ENCODE measurements at places on chromosomes 13 and 19.
A peak's percentile ranks its signal among the peaks of the same experiment; 100 is the strongest.

DNA sequence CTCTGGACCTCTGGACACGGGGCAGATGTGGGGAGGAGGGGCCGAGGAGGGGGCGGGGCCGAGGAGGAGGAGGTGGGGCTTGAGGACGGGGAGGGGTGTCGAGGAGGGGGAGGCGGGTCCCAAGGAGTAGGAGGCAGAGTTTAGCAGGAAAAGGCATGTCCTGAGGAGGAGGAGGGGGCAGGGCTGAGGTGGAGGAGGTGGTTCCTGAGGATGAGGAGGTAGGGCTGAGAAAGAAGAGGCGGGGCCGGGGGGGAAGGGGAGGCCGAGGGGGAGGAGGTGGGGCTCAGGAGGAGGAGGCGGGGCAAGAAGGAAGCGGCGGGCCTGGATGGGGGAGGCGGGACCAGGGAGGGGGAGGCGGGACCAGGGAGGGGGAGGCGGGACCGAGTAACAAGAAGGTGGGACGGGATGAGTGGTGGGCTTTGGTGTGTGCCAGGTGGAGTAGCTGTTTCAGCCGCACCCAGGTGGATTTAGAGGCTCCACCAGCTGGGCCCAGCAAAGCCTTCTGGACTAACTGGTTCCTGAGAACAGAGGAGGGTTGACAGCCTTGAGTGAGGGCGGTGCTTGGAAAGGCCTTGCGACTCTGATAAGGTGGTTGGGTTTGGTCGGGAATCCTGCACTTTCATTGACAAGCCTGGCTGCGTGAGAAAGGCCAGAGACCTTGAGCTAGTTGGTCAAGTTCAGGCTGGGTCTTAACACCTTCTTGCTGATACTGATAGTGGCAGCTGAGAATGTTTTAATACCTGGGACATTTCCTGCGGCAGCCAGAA is 7.7 kb downstream of the TECR start:
- peak; percentile 39 for DNase-seq

- no peak for DNase-seq
Measured at GRCh38 chr19:49543032-49543431, 15.2 kb downstream of the RCN3 start.

DNA sequence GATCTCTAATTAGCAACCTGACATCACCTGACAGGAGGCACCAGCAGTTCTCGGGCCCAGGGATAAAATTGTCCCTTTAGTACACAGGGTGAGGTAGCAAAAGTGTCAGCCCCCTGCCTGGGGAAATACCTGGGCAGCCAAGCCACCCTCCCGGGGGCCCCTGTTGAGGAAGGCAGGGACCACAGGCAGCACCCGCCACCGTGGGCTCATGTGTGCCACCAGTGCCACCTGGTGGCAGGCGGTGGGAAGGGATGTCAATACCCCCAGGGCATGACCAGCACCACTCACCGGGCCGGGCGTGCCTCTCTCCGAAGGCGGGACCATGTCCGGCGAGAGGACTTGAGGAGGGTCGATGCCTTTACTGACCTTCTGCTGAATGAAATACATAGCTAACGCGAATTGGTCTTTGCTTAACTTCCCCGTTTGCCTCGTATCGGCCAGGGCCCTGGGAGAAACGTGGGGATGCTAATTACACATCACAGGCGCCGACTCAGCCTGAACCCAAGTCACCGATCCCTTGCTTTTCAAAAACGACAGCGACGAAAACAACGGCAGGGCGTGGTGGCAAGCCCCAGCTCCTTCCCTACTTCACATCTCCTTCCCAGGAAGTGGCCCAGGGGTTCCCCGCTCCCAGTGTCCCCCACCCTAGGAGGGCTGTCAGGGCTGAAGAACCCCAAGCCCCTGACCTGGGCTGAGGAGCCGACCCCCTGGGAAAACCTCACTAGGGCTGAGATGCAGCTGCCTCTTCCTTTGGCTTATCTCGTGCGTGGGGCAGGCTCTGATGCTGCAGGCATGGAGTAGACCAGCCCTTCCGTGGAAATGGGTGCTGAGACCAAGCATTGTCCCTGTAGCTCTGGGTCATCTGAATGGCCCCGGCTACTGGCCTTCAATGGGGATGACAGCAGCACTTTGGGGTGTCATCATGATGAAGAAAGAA is 53.8 kb downstream of the EPS15L1 start:
- no peak for DNase-seq

DNA sequence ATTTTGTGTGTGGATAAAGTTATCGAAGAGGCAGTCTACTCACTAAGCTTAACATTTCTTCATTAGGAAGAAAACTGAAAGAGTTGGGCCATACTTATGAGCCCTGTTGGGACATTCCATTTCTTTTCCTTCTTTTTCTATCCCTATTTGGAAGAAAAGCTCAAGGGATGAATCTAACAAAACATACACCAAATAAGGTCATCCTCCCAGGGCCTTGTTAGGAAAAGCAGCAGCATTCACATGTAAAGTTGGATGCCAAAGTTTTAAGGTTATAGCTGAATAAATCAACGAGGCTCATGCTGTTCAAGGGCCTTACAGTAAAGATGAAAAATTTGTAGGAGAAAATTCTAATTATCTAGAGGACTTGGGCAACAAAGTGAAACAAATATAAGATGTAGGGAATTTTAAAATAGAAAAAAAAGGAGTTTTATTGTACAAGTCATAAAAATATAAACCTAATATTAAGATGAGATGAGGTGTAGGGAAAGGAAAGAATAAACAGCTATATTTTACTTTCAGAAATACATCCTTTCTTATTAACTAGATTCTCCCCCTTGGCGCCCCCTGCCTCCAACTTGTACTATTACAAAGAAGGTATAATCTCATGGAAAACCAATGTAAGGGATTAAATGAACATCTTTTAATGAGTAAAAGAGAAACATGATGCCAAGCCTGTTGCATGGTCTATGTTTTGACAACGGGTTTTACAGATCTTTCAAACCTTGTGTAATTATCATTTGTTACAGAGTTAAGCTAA is 160.4 kb downstream of the PCDH20 start:
- DNase-seq = no peak

GRCh38 chr13:105587786-105588185 is 947.7 kb downstream of the EFNB2 start:
- no peak for DNase-seq

- DNase-seq = no peak
Measured at GRCh38 chr19:1455002-1455335, 5.0 kb downstream of the APC2 start.

- DNase-seq = no peak
Measured at GRCh38 chr19:48094129-48094854, 16.3 kb downstream of the PLA2G4C start.

GRCh38 chr19:5990289-5990797 is 12.4 kb upstream of the RANBP3 start:
- no peak for DNase-seq

GRCh38 chr13:27919659-27919933 is 204 bp upstream of the PDX1 start:
- no peak for DNase-seq

DNA sequence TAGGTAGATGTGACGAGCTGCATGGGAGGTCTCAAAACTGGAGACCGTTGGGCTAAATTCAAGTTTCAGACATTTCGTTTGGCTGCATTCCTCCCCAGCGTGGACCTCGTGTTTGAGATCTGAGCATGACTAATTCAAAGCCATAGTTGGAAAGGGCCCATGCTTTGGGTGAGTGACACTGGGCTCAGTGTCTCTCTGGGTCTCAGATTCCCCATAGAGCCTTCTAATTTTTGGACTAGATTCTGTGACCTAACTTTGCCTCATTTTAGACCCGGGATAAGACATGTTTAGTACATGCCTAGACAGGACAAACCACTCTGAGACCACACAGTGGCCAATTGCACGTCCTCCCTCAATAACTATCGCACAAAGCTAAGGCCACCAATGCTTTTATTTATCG is 16.6 kb downstream of the CKM start:
- DNase-seq = no peak

DNA sequence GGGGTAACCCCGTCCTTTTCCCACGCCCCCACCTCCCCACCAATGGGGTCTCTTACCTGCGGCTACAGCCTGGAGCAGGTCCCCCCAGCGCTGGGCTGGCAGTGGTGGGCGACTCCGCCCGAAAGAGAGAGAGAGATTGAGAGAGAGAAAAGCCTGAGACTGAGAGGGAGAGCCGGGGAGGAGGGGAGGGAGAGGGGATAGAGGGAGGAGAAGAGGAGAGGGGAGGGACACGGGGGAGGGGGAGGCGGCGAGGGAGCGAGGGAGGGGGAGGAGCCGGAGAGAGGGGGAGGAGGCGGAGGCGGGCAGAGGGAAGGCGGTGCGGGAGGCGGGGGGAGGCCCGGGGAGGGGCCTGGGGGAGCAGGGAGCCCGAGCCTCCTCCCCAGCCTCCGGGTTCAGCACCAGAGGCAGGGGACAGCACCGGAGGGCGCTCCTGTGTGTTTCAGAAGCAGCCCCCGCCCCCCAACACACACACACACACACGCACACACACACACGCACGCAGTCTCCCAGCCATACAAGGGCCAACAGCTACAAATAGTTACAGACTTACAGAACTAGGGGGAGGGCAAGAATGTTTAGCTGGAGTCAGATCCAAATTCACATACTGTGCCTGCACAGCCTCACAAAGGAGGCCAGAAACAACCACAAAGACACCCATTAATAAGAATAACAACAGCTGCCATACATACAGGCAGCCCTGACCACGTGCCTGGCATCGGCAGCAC is at the start of gene SLC8A2:
Gene SLC8A2, minus strand, starts transcription at position 161 of the 725 bp plus-strand sequence. CDS start 5,490 bp downstream, outside the sequence.
- DNase-seq = peak; percentile 87

DNA sequence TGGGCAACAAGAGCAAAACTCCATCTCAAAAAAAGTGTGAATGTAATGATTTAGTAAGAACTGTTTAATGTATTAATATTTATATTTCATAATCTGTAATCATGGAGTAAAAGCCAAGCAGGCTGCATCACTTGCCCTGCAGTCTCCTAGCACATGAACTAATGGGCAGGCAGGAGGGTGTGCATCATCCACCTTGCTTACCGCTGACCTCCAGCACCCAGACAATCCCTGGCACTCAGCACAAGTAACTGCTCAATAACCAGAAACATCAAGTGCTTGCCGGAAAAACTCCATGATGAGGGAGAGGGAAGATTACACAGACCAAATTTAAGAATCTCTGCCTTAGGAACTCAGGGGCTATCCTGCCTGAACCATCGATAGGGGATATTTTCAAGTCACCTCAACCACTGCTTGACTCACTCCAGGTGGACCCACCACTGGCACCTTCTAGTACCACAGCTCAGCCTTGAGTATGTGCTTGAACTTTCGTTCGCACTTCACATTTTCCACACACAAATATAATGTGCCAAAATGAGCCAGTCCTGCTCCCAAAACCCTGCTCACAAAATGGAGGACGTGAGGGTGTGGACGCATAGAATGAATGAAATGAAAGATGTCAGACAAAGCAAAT is 18.6 kb downstream of the BRD4 start:
- no peak for DNase-seq

GRCh38 chr13:57858376-57858775 is 226.8 kb downstream of the PCDH17 start:
- DNase-seq = no peak

DNA sequence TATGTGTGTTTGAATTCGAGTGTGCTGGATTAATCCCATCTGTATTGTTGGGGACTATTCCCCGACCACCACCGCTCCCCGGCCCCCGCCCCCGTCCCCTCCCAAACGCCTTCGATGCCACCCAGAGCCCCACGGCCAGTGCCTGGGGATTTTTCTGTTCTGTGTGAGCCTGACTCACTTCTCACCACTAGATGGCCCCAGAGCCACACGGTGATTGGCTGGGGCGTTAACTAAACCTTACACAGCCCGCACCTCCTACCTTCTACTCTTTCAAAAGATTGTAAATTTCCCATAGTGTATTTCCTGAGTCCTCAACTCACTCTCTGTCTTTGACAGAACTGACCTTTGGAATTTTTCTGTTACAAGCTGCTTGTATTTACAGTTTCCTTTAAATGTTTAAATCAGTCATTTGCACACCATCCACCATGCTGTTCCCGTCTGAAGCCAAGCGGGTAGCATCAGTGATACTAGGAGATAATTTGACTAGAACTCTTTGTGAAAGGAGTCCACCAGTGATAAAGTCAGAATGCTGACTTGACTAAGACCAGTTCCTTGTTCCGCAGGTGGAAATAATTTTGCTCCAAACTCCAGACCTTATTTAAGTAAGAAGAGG is 61.4 kb downstream of the RFX2 start:
- peak; percentile 21 for DNase-seq
